Testis (tissue), 5 donors: ENCODE measurements at places on chromosomes 13 and 19. TPM values are rescaled to one million over a fixed set of nuclear protein-coding genes. Genes with fewer than 3 reads are reported as not detected.

DNA sequence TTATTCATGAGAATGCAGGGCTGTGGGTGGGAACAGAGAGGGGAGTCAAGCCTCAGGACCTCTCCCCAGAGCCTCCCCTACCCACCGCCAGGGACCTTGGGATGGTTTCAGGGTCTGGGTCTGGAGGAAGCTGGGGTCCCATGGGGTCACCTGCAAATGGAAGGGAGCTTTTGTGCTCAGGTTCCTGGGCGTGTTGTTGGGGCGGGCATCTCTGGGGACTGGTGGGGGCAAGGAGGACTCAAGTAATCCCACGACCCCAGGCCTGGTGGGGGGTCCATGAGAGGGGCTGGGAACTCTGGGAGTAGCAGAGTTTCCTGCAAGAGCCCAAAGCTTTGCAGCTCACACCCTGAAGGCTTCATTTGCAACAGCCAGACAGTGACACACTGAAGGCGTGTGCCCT, 60.2 kb downstream of the UNC13A start:
- no peak for DNase-seq

DNA sequence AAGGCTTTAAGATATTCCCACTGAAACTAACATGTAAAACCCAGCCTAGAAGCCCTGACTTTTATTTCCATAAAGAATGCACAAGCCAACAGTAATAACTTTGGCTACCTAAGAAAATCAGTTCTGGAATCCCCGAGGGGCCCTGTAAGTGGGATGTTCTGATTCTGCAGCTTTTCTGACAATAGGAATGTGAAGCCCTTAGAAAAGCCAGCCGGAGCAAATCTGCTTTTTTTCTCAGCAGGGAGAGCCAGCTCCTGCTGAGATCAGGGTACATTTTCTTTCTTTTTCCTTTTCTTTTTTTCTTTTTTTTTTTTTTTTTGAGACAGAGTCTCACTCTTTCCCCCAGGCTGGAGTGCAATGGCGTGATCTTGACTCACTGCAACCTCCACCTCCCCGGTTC, 8.0 kb upstream of the GARRE1 start:
- DNase-seq, result no peak

SMIM44 gene
- not detected for total RNA-seq

PALM3 gene
- total RNA-seq, result 21.3 TPM

DNA sequence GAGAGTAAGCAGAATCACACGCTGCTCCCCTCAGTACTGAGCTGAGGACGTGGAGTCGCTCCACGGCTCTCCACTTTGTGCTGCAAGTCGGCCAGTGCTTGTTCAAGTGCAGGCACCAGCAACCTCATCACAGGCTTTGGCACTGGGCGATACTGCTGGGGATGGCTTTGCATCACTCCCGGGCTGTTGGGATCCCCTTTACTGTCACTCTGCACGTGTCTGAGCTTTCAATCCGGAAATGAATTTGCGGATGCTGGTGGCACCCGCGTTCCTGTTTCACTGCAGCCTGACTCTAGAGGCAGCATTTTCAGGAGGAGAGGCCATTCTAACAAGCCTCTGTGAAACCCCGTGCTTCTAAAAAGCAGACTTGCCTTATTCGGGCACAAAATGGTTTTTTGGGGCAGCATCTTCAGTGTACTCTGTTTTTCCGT, 19.1 kb downstream of the SMARCA4 start:
- DNase-seq, result no peak

PLIN5 gene
- total RNA-seq, result 7.4 TPM

ANKRD24 gene
- 20.4 TPM for total RNA-seq

DNA sequence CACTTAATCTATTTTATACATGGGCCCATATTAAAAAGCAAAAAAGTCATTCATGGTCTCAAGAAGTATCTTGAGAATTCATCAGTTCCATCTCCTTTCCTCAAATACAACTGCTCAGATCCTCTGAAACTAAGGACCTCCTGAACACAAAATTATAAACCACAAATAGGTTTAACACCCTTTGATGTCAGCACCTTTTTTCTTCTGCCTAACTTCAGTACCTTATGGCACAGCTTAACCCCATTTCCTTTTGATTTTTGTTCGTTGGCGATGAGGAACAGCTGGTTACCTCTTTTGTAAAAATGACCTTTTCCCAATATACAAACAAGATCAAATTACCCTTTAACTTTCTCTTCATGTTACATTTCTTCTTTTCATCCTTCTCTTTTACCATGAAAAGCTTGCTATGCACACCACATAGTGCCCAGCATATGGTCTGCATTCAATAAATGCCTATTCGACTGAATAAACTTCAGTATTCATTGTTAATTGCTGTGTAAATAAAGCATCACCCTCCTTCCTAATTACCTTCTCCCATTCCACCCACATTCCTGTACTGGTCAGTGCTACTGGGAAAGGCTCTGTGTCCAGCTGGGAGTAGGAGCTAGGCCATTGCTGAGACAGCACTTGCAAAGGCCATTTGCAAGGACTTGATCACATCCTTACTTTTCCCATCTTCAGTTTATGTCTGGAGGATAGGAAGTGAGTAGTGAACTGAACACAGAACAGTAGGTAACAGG, 317.9 kb downstream of the SHISA2 start:
- no peak for DNase-seq

DNA sequence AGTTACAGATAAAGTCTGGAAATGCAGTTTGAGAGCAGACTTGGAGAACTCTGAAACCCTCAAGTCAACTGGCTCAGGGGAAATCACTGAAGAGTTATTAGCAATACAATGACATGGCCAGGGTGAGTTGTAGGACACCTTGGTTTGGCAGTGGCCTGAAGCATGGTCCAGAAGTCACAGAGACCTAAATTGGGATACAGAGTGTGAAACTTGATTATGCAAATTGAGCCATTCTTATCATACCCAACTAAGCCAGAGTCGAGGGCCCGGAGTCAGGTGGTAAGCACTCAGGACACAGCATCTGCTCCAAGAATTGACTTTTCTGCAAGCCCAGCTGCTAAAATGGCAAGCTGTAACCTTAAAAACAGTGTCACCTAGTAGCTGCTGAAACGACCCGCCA, 224.5 kb downstream of the DCLK1 start:
- DNase-seq, result no peak

- DNase-seq, result peak; percentile 62
Observed at GRCh38 chr19:2055931-2056836, 5.1 kb upstream of the MKNK2 start.

DNA sequence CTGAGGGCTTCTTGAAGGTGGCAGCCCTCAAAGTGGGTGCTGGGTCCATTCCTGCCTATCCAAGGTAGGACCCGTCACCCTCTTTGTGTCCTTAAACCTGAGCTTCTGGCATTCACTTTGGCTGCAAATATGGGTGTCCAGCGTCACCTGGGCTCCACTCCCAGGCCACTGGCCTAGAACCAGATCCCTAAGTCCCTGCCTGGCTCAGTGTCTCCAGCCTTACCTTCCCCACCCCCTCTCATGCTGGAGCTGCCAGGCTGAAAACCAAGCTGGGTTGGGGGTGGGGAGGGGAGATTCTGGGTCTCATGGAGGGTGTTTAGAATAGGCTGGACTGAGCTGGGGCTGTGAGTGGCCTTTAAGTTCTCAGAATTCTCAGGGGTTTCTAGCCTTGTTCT, 12.4 kb downstream of the PDE4A start:
- no peak for DNase-seq

GRCh38 chr19:58088521-58089052, 9.4 kb downstream of the ZSCAN18 start:
- no peak for DNase-seq

PLK5 gene
- total RNA-seq, result 13.4 TPM

DNA sequence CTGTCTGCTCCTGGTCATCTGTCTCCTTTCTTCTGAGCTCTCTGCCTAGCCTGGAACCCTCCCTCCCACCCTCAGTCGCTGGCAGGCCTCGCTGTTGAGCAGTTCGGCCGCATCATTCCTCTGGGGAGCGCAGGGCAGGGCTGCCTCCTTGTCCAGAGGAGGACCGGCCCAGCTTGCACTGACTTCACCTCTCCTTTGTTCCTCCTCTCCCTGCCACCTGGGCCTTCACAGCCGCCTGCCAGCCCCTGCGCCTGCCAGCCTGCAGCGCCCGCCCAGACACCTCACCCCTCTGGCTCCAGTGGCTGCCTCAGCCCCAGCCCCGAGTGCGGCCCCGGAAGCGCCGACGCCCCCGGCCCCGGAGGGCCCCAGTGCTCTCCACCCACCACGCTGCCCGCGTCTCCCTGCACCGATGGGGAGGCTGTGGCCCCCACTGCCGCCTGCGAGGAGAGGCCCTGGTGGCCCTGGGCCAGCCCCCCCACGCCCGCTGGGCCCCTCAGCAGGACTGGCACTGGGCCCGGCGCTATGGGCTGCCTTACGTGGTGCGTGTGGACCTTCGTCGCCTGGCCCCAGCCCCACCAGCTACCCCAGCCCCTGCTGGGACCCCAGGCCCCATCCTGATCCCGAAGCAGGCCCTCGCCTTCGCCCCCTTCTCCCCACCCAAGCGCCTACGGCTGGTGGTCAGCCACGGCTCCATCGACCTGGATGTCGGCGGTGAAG, 7.2 kb downstream of the KMT5C start:
- no peak for DNase-seq

GRCh38 chr13:51453207-51453958, 547 bp upstream of the INTS6 start:
- peak; percentile 78 for DNase-seq

DNA sequence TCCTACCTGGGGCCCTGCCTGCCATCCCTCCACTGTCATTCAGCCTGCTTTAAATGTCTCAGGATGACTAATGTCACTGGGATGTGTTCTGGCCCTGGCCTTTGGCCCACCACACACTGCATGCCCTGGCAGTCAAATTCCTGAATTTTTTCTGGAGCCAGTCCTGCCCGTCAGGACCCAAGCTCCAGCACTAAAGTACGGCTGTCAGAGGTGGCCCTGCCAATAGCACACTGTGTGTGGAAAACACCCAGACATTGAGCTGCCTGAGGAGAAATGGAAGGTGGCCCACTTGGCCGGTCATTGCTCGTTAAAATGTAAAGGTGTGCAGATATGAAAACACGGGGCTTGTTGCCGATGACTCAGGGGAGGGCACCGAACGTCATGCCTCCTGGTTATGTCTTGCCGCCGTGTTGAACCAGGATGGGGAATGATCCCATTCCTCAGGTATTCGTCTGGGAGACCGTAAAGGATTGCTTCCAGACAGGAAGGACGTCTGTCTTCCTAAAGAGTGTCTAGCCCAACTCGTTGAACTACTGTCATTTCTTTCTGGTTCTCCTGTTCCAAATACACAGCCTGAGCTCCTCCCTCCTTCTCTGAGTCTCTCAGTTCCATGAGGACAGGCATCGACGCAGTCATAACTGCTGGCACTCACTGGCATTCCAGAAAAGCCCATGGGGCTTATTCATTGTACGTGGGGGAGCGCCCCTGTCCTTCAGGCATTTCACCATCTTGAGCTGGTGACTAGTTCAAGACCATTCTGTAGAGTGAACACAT, 40.6 kb downstream of the COL4A2 start:
- no peak for DNase-seq
